Activated CD4-positive, alpha-beta T cell treated with anti-CD3 and anti-CD28 coated beads, Interleukin-2, amount 10 ng/mL, durations not matched to agents 24 days and 14 days (primary cell): ENCODE measurements at places on chromosomes 12 and 14. TPM values are rescaled to one million over a fixed set of nuclear protein-coding genes. Genes with fewer than 3 reads are reported as not detected.

DNA sequence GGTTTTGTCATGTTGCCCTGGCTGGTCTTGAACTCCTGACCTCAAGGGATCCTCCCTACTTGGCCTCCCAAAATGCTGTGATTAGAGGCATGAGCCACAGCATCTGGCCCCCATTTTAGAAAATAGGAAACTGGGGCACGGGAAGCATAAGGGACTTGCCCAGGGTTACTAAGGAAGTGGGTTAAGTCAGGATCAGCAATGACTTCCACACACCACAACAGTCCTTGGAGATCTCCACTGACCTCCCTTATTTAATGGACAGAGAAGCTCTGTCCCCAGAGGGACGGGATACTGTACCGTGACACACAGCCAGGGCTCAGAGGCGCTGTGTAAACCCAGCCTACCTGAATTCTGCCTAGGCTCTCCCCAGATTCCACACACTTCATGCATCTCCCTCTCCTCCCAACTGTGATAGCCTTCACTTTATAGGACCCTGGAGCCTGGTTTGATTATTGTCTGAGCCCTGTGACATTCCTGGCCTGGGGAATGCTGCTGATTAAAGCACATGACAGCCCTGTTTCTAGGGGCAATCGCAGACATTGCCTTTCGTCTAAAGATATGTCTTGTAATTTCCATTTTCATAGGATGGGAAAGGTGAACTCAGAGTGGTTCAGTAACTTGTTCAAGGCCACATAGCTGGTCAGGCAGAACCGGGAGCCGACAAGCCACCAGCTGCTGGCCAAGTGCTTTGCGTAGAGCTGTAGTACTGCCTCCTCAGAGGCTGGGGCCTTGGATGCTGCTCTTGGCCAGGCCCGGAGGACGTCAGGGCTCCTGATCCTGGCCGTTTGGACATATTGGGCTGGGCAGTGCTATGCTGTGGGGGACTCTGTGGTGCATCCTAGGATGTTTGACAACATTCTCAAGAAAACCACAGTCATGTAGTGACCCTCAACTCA is 20.8 kb downstream of the SERPINA1 start:
- H3K4me1 ChIP-seq = peaks cover 2% of the 10 kb centered on the region
- no peak for DNase-seq
- H3K27ac ChIP-seq = no peak overlapping the region
- no peak overlapping the region for H3K4me3 ChIP-seq

Gene PLEKHH1
- 1.5 and 1.7 TPM in 2 replicates for total RNA-seq

GRCh38 chr14:34345718-34346465 is 116.1 kb downstream of the SPTSSA start:
- no peaks in the 10 kb centered on the region for H3K36me3 ChIP-seq
- no peak overlapping the region for H3K27ac ChIP-seq
- H3K4me1 ChIP-seq = no peaks in the 10 kb centered on the region
- H3K4me3 ChIP-seq = no peak overlapping the region
- H3K27me3 ChIP-seq = no peaks in the 10 kb centered on the region

Gene SDR9C7
- total RNA-seq = not detected in 2 replicates

- H3K27me3 ChIP-seq = peaks cover 6% of the 10 kb centered on the region
- H3K4me1 ChIP-seq = peaks cover 4% of the 10 kb centered on the region
- DNase-seq = no peak
- no peaks in the 10 kb centered on the region for H3K36me3 ChIP-seq
- H3K4me3 ChIP-seq = no peak overlapping the region
- no peak overlapping the region for H3K27ac ChIP-seq
Measured at GRCh38 chr14:96421236-96421635, 29.3 kb downstream of the AK7 start.

DNA sequence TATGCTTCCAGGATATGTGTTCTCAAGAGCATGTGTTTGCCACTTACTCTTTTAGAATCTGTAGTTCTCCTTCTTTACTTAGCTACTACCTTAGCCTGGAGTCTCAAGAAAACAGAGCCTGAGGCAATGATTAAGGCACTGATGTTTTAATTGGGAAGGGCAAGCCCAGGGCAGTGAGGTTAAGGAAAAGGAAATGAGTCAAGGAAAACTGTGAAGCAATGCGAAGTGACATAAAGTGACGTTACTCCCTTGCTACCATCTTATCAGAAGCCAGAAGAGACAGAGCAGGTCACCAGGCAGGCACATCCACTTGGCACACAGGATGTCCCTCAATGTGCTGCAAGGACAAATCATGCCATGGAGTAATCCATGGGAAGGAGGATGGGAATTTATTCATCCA is 11.3 kb upstream of the EML5 start:
- no peaks in the 10 kb centered on the region for H3K4me1 ChIP-seq
- no peak overlapping the region for H3K27ac ChIP-seq
- no peak for DNase-seq
- H3K27me3 ChIP-seq = peaks cover 14% of the 10 kb centered on the region
- no peaks in the 10 kb centered on the region for H3K36me3 ChIP-seq

DNA sequence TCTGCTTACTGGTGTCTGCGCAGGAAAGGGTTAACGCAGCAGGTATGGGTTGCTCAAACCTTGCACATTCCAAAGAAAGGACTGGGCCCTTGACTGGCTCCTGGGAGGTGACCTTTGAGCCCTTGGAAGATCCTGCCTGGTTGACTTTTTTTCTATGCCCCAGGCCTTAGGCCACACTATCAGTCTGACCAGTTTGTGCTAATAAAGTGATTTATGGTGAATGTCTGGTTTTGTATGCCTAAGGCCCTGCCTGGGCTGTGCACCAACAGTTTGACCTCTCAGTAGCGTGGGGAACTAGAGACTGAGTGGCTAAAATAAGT is 61.4 kb upstream of the SCN8A start:
- no peak overlapping the region for H3K4me3 ChIP-seq
- no peak overlapping the region for H3K27ac ChIP-seq
- H3K36me3 ChIP-seq = no peaks in the 10 kb centered on the region
- H3K4me1 ChIP-seq = peaks cover 7% of the 10 kb centered on the region

DNA sequence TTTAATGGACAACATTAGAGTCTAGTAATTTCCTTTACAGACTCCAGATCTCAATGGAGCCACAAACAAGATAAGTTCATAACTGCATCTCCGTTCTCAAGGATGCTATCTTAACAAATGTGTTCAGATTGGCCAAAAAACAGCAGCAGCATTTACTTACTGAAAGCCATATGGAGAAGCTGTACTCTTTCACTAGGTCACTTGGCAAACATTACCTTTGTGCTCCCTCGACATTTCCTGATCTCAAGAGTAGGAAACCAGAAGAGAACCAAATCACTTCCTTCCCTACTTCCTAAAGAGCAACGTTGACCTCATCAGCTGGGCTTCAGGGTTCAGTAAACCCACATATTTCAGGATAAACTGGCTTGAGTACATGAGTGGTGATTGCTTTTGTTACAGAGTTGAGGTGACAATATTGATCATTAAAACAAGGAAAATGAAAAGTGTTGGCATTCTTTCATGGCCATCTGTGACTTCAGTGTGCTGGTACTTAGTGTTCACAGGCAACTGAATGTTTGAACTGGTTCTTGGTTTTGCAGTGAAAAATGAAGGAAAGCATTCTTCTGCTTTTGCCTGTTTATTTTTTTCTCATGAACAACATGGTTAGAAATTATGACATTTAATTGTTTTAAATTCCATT is 449.6 kb downstream of the TMEM117 start:
- H3K27me3 ChIP-seq = no peaks in the 10 kb centered on the region
- no peak overlapping the region for H3K27ac ChIP-seq
- DNase-seq = no peak
- H3K4me3 ChIP-seq = no peak overlapping the region
- peaks cover 2% of the 10 kb centered on the region for H3K4me1 ChIP-seq
- H3K36me3 ChIP-seq = no peaks in the 10 kb centered on the region

DNA sequence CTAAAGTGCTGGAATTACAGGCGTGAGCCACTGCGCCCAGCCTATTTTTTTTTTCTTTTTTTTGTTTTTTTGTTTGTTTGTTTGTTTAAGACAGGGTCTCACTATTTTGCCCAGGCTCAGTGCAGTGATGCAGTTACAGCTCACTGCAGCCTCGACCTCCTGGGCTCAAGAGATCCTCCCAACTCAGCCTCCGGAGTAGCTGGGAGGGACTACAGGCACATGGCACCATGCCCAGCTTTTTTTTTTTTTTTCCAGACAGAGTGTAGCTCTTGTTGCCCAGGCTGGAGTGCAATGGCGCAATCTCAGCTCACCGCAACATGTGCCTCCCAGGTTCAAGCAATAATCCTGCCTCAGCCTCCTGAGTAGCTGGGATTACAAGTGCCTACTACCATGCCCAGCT is 5.8 kb upstream of the ITFG2 start:
- DNase-seq = no peak
- H3K4me3 ChIP-seq = no peak overlapping the region
- H3K27ac ChIP-seq = no peak overlapping the region

DNA sequence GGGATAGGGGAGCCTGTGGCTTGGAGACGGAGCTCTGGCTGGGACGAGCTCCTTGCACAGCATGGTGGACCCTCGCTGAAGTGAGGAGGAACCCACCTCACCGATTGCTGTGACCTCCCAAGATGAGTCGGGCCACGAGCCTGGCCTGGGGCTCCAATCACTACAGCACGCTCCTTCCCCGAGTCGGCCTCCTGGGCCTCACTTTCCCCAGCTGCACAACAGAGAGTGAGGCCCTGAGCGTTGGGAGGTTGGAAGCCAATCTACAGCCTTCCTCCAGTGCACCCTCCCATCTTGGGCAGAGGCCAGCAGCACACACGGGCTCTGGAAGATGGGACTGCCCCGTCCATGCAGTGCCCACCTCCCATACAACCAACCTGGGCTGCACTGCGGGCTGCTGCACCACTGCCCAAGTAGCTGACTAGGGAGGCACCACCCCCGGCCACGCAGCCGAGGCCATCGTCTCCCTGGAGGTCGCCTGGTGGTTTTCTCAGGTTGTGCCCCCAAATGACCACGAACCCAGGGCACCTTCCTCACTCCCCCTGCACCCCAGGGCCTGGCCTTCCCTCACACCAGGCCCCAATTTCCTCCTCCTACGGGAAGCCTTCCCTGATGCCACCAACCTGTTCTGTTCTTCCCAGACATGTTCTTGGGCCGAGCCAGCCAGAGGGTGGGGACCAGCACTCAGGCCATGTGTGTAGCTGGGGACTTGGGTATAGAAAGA is 152.3 kb upstream of the C14orf180 start:
- H3K4me3 ChIP-seq = no peak overlapping the region
- no peaks in the 10 kb centered on the region for H3K27me3 ChIP-seq
- H3K36me3 ChIP-seq = no peaks in the 10 kb centered on the region
- DNase-seq = no peak

DNA sequence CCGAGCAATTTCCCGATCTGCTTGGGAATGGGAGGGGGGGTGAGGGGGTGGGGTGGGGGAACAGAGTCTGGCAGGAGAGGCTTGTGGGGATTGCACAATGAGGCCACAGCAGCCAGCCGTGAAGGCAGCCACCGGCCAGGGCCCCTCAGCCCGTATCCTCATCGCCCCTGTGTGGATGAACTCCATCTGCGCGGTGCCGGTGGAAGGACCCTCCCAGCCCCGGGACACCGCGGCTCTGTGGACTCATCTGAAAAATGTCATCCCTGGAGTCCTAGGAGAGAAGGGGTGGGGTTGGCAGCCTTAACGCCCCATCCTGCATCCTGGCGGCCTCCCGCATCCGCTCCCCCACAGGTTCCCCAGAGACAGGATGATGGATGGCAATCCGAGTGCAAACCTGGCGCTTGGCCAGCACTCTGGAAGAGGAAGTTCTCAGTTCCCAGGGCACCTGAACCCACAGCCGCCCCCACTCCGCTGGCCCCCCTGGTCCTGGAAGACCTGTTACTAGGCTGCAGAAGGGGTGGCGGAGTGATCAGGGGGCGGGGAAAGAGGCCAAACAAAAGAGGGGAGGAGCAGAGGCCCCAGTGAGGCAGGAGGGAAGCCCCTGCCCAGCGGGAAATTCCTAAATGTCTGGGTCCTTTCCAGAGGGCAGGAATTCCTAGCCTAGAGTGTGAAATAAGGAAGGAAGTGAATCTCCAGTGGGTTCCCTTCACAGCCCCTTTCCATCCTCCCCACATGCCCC is 1.2 kb upstream of the TNFAIP2 start:
- H3K27me3 ChIP-seq = peaks cover 26% of the 10 kb centered on the region
- no peak overlapping the region for H3K4me3 ChIP-seq
- DNase-seq = no peak
- no peaks in the 10 kb centered on the region for H3K36me3 ChIP-seq

GRCh38 chr14:87877877-87878276 is 115.1 kb downstream of the GALC start:
- H3K27me3 ChIP-seq = peaks cover 10% of the 10 kb centered on the region
- no peak overlapping the region for H3K4me3 ChIP-seq
- no peak overlapping the region for H3K27ac ChIP-seq
- H3K4me1 ChIP-seq = no peaks in the 10 kb centered on the region
- no peaks in the 10 kb centered on the region for H3K36me3 ChIP-seq

DNA sequence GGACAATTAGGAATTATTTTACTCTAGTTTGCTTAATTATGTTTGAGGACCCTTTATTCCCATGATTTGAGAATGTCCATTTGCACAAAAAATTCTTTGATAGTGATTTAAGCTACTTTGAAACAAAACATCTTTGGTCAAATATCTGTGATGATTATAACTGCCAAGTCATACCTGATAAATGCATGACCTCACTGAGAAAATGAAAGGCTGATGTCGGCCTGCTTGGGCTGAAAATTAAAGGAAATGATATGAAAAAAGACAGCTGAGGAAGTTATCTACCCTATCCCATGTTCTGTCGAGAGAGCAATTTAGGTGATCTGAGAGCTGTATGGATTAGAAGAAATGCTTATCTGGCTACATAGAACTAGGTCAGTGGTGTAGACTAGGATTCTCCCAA is 43.6 kb downstream of the ATL1 start:
- H3K27me3 ChIP-seq = peaks cover 8% of the 10 kb centered on the region
- H3K36me3 ChIP-seq = no peaks in the 10 kb centered on the region
- peaks cover 7% of the 10 kb centered on the region for H3K4me1 ChIP-seq
- no peak overlapping the region for H3K4me3 ChIP-seq
- DNase-seq = no peak
- no peak overlapping the region for H3K27ac ChIP-seq

DNA sequence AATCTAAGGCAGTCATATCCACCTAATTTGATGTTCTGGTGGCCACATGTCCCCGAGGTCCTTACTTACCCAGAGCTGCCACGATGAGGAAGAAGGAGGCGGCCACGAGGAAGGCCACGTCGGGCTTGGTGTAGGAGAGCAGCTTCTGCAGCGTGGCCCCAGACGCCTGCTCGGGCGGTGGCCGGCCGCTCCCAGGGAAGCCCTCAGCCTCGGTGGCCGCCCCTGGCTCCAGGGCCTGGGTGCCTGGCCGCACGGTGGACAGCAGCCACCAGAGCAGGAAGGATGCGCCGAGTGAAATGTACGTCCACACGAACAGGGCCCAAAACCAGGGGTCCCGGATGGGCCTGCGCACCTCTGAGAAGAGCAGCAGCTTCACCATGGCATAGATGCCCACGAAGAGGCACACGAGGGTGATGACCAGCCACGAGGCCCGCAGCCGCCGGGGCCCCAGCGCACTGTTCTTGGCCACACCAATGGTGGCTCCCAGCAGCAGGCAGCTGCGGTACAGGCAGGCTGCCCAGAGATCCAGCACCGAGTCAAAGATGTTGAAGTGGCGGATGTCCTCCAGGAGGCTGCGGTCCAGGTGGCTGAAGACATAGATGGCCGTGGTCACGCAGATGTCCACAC is 6.6 kb downstream of the ABCB9 start:
- no peaks in the 10 kb centered on the region for H3K4me1 ChIP-seq
- H3K36me3 ChIP-seq = peaks cover 1% of the 10 kb centered on the region
- DNase-seq = no peak
- no peaks in the 10 kb centered on the region for H3K27me3 ChIP-seq
- no peak overlapping the region for H3K27ac ChIP-seq
- H3K4me3 ChIP-seq = no peak overlapping the region
